ENCODE measurements at places on chromosomes 16 and 17.

DNA sequence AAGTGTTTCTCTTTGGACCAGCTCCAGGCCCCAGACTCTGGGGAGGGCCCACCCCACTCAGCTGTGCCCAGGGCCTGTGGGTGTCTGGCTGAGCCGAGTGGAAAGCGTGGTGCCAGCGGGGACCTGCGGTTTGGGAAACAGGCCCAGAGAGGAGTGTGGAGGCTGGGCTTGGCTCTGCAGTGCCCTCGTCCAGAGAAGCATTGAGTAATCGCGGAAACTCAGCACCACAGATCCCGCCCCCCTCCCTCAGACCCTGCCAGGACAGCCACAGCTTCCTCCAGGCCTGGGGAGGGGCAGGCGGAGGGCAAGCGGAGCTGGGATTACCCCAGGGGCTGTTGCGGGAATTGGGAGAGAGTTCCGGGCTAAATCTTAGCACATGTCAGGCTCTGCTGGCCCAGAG lies 14.6 kb upstream of the PITPNA start:
- peak; percentile 85 for DNase-seq

- no peak for DNase-seq
Measured at GRCh38 chr16:88939972-88940861, 36.8 kb downstream of the CBFA2T3 start.

- DNase-seq = no peak
Measured at GRCh38 chr17:14752011-14752410, 451.1 kb downstream of the HS3ST3B1 start.

- DNase-seq = peak; percentile 33
Measured at GRCh38 chr17:2302778-2303203, 794 bp downstream of the SMG6 start.

- no peak for DNase-seq
Measured at GRCh38 chr16:977081-977701, 4.4 kb upstream of the SOX8 start.

- DNase-seq = no peak
Measured at GRCh38 chr16:82459580-82460256, 167.1 kb upstream of the CDH13 start.

- no peak for DNase-seq
Measured at GRCh38 chr17:81409190-81409935, 14.1 kb downstream of the BAHCC1 start.

DNA sequence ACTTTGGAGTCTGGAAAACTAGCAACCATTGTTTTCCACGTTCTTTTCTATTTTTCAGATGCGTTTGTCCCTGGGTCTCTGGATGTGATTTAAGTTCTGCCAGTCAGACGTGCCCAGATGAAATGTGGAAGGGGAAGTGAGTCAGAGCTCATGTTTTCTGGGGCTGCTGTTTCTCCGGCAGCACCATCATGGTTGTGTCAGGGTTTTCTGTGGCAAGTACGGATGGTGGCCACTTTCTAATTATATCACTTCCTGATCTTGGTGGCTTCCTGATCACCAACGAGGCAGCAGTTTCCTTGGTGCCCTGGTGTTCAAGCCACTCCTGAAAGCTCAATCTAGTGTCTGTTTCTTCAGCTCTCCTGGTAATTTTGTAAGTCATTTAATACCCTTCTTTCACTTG lies 31.4 kb upstream of the PMFBP1 start:
- peak; percentile 39 for DNase-seq

DNA sequence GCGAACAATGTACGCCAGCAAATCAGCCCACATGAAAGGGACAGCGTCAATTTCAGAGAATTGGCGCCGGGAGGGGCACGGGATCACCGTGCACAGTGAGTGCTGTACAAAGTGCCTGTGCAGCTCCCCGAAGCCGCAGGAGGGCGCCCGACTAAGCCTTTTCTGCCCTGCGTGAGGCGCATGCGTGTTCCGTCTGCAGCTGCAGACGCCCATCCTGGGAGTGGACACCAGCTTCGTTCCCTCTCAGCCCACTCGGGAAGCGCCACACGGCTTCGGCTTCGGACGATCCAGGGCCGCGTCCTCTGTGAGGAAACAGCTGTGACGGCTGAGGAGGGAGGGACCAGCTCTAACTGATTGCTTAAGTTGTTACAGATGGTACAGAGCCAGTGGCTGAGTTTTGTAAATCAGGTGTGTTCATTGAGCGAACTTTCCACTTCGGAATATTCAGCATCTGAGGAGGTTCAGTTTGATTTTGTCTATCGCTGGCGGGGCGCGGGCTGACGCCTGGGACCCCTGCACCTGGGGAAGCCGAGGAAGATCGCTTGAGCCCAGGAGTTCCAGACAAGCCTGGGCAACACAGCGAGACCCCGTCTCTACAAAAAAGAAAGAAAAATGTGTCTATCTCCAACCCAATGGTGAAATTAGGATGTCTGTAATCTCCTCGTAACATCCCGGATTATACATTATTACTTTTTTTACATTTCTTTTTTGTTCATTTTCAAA lies 15.4 kb upstream of the ZNF287 start:
- peak; percentile 73 for DNase-seq

DNA sequence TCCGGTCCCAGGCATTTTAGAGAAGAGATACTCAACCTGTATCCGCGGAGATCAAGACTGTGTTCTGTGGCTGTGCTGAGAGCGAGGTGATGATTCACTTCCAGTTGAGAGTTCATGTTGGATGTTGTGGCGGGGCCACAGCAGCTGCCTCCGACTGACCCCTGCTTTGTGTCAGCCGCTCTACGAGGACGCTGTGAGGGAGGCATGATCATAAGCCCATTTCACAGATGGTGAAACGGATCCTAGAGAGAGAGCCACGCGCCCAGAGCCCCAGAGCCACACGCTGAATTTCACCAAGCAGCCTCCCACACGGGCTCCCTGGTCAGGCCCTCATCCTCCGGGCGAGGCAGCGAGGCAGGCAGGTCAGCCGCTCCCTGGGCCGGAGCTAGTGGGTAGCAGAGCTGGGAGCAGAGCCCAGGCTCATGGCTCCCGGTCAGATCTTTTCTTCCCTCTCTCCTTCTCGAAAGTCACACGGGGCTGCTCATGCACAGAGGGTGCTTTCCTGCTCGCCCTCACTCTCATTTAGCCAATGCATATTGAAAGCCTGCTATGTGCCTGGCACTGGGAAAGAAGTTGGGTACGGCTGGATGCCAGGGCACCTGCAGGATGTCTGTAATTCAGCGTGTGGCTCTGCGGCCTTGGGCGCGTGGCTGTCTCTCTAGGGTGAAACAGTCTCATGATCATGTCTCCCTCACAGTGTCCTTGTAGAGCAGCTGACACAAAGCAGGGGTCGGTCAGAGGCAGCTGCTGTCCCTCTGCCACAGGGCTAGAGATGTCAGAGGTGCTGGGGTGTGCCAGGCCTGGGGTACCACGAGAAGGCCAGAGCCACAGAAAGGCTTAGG lies 155.6 kb upstream of the CHMP6 start:
- no peak for DNase-seq

DNA sequence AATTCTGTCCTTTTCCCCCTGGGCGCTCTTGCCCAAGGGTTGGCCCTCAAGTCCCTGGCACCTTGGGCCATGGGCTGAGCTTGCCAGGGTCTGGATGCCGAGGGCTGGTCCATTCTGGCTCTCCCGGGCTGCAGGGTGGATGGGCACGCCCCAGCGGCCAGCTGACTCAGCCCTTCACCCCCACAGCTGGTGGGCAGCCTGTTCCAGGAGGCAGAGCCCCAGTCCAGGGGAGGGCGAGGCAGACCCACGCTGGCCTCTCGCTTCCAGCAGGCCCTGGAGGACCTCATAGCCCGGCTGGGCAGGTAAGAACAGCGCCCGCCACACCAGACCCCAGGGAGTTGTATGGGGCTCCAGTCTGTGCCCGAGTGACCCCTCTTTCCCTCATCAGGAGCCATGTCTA lies 15.0 kb downstream of the MYO15B start:
- DNase-seq = peak; percentile 21

GRCh38 chr17:43860077-43860725 lies 13.2 kb downstream of the CD300LG start:
- no peak for DNase-seq

GRCh38 chr16:1908184-1908583 lies 10.0 kb downstream of the HS3ST6 start:
- DNase-seq = no peak

DNA sequence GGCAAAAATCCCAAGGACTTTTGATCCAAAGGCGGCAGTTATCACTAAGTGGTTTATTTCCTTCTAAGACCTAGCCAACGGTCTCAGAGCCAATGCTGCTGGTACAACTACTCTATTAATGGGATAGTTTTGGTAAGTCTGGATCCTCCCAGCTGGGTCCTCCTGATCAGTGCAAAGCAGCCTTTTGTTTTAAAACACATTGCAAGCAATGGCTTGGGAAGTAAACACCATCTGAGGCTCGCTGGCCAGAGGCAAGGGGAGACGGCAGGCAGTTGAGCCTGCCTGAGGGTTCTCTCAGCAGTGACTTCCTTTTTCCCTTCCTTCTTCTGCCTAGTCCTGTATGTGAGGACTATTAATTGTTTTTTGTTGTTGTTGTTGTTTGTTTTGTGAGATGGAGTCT lies 1.6 kb upstream of the SLC5A10 start:
- DNase-seq = no peak

- DNase-seq = no peak
Measured at GRCh38 chr17:38620551-38621277, 15.0 kb upstream of the SRCIN1 start.

- DNase-seq = no peak
Measured at GRCh38 chr16:72129976-72130656, 36.5 kb downstream of the DHX38 start.

GRCh38 chr16:84667600-84668309 lies 19.4 kb downstream of the KLHL36 start:
- no peak for DNase-seq

GRCh38 chr17:21272250-21272649 lies 12.3 kb upstream of the MAP2K3 start:
- no peak for DNase-seq

- no peak for DNase-seq
Measured at GRCh38 chr17:7886227-7887037, 2.2 kb upstream of the CHD3 start.

DNA sequence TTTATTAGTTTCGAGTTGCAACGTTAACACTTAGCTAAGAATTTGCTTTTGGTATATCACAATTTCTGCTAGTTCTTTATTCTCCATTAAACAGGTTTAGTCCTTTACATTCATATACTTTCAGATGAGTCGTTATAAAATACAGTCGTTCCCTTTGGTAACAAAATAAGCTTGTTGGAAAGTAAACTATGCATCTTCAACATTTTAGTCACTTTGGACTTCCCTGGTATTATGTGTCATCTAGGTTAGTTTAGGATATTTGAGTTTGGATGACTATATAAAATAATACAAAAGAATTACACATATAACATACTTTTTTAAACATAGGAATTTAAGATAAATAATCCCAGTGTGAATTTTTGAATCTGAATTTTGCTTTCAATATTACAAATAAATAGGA lies 351.5 kb downstream of the BCAS3 start:
- DNase-seq = no peak

DNA sequence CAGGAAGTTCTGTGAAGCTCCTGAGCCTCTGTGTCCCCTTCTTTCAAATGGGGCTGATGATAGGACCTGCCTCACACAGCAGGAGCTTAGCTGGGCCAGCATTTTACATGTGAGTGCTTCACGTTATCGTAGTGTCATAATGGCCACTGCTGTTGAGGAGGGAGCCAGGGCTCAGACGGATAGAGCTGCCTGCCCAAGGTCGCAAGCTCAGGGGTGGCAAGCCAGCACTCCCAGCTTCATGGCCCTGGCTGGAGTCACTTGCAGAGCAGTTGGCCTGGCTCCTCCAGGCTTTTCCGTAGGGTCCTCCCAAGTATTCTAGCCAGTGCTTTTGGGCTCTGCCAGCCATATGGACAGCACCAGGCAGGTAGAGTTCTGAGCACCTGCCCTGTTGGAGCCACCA lies 115.1 kb downstream of the SOCS1 start:
- no peak for DNase-seq

GRCh38 chr16:66129196-66129595 lies 237.3 kb upstream of the CDH5 start:
- DNase-seq = no peak

GRCh38 chr17:38742411-38743308 lies 5.5 kb downstream of the PCGF2 start:
- DNase-seq = no peak

DNA sequence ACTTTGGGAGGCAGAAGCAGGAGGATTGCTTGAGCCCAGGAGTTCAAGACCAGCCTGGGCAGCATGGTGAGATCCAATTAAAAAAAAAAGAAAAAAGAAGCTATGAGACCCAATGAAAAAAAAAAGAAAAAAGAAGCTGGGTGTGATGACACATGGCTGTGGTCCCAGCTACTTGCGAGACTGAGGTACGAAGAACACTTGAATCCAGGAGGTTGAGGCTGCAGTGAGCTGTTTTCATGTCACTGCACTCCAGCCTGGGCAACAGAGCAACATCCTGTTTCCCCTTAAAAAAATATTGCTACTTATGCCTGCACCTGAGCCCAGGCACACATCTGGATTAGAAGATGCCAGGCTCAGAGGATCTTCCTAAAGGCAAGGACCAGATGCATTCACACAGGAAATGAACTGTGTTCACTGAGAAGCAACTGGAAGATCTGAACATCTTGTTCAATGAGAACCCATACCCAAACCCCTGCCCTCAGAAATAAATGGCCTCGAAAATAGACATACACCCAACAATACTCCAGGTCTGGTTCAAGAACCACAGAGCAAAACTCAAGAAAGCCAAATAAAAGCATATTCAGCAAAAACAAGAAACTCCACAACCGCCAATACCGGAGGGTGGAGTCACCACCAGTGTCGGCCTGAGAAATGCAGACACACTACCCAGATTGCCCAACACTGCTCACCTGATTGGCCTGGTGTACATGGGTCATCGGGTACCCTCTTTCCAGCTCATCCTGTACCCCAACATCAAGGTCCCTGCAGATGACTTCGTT lies 4.4 kb downstream of the RNF135 start:
- no peak for DNase-seq

DNA sequence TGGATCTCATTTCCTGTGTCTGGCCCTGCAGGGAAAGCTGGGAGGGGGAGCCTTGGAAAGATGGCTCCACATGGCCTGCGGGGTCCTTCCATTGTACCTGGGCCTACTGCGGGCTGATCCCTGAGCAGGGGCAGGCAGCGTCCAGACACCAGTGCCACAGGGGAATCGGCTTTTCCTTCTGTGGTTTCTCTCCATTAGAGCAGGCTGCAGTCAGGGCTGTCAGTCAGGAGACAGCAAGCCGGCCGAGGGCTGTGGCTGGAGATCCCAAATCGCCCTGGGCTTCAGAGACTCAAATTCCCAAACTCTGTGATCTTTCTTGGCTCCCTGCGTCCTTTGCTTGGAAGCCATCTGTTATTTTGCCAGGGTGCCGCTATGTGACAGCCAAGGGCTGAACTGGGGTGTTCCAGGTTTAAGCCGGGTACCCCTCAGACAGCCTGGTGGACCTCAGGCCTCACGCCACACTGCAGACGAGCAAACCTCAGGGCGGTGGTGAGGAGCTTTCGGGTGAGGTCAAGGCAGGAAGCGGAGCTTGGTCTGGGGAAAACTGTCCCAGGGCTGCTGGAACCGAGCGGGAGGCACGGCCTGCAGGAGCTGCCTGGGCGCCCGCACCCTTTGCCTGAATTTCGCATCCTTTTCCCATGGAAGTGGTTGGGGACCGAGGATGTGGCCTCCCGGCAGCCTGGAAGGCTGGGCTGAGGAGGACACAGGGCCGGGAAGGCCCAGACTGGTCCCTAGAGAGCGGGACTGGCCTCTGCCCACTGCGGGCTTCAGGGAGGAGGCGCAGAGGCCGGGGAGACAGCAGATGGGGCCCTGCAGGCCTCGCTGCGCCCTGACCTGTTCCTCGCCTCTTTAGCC lies 1.5 kb upstream of the CPNE7 start:
- no peak for DNase-seq

- DNase-seq = no peak
Measured at GRCh38 chr16:76081967-76082366, 195.2 kb upstream of the CNTNAP4 start.

Measured in renal cortical epithelial cell (primary cell).